ENCODE measurements at places on chromosomes 3 and 15.
A peak's percentile ranks its signal among the peaks of the same experiment; 100 is the strongest.

DNA sequence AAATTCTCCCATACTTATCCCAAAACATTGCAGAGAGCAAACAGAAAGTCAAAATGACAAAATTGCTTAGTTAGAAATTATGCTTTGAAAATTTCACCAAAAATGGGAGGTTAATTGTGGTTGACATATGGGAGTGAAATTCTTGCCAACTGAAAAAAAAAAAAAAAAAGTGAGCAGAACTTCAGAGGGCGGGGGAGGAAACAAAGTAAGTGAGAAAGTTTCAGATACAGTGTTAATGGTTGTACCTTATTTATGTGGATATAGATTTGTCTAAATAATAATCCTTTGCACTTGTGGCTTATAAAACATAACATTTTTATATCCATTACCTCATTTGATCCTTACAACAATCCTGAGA is 91.5 kb upstream of the RAP2B start:
- DNase-seq = no peak

DNA sequence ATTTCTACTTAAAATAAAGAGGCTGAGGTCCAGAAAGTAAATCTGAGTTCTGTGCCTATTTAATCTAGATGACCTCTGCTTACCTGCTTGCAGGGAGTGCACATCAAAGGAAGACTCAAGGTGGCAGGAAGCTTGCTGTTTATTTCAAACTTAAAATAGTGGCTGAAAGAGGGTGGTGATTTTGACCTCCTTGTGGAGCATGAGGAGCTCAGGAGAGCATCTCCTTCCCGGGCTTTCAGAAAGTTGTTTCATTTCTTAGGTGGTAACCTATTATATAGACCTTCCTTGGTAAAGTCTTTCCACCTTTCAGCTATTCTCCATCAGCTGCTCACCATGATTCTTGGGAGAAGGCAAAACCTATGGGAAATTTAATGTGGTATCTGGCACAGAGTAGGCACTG is 494 bp downstream of the GCSAM start:
- no peak for DNase-seq

DNA sequence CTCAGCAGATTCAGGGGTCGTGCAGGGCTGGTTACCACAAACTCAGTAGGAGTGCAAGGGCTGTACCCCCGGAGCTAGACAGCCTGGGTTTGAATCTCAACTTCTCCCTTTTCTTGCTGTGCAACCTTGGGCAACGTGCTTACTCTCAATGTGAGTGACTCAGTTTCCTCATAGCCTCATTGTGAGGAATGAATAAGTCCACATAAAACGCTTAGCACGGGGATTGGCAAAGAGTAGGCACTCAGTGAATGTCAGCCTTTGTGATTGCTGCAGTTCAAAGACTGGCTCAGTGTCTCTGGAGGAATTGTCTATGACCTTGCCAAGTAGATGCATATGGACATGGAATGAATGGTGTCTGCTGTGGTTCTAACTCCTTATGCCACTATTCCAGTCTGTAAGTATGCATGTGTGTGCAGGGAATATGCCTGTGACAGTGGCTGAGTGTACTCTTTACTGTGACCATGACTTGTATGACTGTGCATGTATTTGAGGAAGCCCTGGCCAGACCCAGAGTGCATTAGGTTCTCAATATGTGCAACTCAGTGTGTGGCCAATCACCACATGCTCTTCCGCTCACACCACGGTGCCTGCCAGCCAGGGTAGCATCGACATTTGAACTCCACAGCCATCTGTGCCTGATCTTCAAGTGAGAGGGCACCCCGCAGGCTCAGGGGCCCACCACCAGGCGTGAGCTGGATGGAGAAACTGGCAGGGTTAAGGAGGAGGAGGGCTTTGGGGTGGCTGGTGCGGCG is 900 bp upstream of the HYAL3 start:
- peak; percentile 32 for DNase-seq

- no peak for DNase-seq
Measured at GRCh38 chr3:140273542-140274195, 338.7 kb downstream of the CLSTN2 start.

- no peak for DNase-seq
Measured at GRCh38 chr3:155339052-155339451, 45.6 kb upstream of the STRIT1 start.

GRCh38 chr3:127710155-127710941 is 37.6 kb downstream of the ABTB1 start:
- DNase-seq = no peak

DNA sequence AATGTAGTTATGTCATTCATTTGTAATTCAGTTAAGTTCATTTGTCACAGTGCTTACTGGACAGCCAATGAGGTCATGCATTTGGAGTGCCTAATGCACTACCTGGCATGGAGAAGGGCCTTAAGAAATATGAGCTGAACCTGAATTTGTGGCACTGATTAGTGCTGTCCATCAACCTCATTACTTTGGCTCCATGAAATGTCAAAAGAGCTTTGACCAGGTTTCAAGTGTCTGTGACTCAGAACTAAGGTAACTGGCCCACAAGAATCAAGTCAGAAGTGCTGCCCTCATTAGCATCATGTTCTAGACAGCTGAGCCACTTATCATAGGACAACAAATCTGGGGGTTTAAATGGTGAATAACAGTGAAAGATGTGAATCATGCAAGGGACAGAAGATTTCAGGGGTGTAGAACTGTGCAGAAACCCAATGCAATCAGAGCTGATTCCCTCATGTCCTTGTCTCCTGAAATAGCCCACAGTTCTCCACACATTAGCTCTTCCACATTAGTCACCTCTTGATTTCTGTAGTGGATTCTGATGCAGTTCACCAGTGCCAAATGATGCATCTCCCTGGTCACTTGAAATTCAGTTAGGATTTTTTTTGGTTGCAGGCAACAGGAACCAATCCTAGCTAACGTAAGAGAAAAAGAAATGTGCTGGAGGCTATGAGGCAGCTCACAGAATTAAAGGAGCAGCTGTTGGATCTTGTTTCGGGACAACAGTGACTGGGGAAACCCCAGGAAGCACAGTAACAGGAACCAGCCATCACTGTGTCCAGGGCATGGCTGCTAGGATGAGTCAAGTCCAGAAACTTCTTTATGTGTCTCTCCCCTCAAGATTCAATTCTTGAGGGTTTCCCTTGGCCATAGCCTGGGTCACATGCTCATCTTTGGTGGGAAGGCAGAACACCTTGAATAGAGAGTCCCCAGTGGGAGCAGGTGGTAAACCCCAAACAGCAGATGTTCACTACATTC is 38.7 kb downstream of the CHST2 start:
- no peak for DNase-seq

DNA sequence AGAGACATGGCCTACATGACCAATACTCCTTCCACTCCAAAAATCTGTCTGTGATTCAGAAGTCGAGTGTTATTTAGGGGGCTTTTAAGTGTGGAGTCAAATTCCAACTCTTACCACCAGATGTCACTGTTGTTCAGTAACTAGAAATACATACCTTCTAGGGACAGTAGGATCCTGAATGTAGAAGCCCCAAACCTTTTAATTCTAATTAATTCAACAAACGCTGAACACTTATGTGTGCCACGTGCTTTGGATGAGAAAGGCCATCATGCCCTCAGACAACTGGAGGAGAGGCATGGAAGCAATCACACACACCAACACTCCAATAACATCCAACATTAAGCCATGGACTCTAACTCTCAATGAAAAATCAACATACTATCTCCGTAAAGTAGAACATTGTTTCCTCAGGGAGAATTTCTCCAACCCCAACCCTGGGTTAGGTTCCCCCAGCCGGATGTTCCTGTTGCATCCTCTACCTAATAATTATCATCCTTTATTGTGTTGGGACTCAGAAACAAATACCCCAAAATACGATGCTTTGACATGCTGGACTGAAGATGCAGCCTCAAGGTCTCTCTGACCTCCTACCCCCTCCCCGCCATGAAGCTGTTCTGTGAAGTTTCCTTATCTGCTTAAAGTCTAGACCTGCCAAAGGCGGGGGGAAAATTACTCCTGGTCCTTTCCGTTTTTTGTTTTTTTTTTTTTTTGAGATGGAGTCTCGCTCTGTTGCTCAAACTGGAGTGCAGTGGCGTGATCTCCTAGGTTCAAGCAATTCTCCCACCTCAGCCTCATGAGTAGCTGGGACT is 8.0 kb upstream of the CCDC13 start:
- no peak for DNase-seq

DNA sequence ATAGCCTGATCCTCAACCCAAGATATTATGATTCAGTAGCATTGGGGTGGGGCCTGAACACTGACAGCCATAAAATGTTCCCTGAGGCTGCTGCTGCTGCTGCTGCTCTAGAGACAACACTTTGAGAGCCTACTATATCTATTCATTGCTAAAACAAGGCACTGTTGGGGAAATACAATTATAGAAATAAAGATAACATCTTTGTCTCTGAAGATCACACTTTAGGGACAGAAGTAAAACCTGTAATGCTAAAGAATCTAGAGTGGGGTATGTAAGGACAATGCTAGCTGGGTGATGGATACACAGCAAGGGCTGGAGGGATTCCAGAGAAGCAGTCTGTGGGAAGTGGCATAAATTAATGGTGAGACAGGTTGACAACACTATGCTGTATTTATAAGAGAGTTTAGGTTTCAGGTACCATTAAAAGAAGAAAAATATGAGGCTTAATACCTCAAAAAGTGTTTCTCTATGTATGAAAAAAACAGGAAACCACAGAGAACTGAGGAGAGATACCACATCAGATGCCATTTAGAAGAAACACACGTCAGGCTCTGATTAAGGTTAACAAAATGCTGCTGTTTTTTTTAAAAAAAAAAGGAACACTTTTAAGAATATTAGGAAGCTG is 115.9 kb downstream of the CBLB start:
- no peak for DNase-seq

DNA sequence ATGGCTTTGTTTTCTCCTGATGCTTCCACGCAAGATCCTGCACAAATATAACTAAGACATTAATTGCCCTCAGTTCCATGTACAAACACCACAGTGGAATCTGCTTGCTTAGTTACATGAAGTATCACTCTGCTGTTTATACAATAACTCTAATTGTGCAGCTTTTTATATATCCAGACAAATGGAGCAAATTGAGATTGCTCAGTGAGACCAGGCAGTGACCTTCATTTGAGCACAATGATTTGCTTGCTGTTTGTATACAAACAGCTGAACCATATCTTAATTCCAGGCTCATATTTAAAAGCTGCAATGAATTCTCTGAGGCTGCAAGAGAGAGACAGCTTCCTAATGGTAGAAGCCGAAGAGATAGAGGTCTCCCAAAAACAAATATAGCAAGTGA is 243.7 kb downstream of the CADPS start:
- no peak for DNase-seq

DNA sequence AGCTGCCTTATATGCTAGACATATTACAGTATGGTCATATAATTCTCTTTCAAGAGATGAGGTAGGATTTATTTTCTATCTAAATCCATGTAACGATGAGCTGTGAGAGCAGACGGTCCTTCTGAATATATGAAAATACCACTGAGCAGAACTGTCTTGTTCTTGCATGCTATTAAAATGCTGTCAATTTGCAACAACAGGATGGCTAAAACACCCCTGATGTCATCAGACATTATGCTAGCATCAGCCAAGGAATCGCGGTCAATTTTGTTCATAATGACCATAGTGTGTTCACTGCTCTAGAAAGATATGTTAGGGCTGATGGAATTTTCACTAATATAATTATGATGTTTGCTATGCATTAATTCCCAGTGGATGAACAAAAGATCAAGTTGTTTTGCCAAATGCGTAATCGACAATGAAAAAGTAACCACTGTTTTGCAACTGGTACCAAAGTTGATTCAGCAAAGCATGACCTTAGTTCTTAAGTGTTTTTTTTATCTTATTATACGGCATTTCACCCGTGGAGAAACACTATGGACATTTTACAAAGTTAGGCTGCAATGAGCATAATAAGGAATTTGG is 765.4 kb upstream of the NR2F2 start:
- no peak for DNase-seq

DNA sequence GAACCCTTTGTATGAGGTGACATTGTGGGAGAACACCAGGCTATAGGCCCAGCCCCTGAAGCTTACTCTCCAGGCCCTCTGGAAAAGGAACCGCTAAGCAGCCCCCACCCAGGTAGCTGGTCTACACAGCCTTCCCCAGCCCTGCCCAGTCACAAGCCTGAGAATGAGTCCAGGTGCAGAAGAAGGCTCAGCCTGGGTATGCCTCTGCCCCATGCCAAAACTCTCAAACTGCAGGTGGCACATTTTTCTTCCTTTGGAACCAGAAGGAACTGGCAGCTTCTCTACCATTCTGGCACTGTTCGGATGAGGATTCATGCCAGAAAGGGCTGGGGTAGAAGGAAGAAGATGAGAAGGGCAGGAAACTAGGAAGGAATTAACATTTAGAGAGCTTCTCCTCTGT is 23.7 kb upstream of the TBC1D21 start:
- no peak for DNase-seq

GRCh38 chr3:138114988-138115971 is at the start of gene DZIP1L:
Gene DZIP1L, minus strand, starts transcription at chr3:138115608. Its CDS starts 11,637 bp downstream, at chr3:138103971.
- DNase-seq = no peak

- no peak for DNase-seq
Measured at GRCh38 chr3:31412832-31413231, 119.9 kb upstream of the STT3B start.

DNA sequence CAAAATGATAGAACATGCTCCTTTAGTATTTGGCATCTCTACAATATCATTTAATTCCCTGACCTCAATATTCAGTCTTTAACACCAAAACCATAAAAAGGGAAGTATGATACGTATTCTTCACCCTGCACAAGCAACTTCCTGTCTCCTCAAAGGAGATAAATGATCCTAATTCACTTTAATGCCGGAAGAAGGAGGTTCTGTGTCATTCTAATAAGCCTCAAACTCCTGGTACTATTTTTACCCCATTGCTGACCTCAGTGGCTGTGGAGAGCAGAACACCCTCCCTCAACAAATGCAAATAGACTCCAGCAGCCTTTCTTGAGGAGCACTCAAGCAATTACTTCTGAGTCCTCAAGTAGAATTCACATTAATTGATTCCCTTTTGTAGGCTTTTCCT is 173.3 kb downstream of the TMEM108 start:
- DNase-seq = peak; percentile 54

GRCh38 chr15:64070965-64071851 is 22.4 kb downstream of the CIAO2A start:
- DNase-seq = no peak

DNA sequence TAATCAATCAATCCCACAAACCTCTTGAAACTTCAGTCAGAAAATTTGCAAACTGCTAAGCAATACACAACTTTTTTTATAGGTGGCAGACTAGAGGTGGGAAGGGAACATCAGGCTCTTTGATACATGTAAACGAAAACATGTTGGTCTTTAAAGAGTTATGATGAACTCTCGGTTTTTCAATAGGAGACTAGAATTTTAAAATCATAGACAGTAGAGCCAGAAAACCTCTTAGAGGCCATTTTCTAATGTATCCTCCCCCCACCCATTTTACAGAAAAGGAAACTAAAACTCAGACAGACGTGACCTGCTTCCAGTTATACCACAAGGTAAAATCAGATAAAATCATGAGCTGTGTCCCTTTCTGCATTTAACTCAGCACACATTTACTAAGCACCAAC is 179.1 kb upstream of the LPP start:
- DNase-seq = no peak

GRCh38 chr15:39578851-39579486 is 1.9 kb upstream of the THBS1 start:
- no peak for DNase-seq

- DNase-seq = no peak
Measured at GRCh38 chr3:183272791-183273190, 19.7 kb downstream of the B3GNT5 start.

Data from bone marrow (tissue), 2 donors.